Endothelial cell (in vitro differentiated cells): ENCODE measurements at places on chromosomes 7 and 10.

DNA sequence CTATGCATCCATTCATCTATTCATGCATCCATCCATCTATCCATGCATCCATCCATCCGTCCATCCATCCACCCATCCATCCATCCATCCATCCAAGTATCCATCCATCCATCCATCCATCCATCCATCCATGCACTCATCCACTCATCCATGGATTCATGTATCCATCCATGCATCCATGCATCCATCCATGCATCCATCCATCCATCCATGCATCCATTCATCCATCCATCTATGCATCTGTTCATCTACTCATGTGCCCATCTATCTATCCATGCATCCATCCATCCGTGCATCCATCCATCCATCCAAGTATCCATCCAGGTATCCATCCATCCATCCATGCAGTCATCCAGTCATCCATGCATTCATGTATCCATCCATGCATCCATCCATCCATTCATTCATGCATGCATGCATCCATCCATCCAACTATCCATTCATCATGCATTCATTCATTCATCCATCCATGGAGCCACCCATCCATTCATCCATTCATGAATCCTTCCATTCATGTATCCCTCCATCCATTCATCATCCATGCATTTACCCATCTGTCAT lies 132.0 kb downstream of the DYNC2I1 start:
- DNase-seq, result no peak

- no peak for DNase-seq
These were observed 577.8 kb downstream of the ETV1 start for GRCh38 chr7:13411636-13412035.

DNA sequence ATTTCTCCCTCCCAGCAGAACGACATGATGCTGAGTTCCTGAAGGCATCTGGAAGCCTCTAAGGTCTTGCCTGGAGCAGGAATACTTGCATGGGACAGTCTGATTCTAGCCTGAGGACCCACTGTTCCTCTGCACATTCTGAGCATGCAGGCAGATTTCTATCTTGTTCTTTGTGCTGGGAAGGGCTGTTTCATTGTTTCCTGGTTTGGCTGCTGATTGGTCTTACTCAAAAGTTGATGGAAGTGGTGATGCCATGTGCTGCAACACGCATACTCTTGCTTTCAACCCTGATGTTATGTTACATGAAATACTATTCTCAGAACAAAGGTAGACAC lies 307.0 kb downstream of the GATA3 start:
- DNase-seq, result no peak

DNA sequence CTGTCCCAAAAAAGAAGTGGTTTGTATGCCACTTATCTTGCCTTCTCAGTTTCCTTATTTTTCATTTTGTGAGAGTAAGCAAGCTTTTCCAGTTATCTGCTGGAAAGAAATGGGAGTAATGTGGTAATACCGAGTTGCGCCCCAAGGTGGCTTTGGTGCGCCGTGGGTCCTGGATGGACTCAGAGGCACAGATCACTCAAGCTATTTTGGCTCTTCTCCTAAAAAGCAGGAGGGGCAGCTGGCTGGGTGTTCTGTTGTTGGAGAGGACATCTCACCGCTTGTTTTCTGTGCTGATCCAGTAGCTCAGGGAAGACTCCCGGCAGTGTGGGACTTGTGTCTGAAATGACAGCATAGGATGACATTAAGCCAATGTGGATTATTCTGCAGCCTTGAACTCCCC lies 16.4 kb downstream of the PRKRIP1 start:
- DNase-seq, result no peak

DNA sequence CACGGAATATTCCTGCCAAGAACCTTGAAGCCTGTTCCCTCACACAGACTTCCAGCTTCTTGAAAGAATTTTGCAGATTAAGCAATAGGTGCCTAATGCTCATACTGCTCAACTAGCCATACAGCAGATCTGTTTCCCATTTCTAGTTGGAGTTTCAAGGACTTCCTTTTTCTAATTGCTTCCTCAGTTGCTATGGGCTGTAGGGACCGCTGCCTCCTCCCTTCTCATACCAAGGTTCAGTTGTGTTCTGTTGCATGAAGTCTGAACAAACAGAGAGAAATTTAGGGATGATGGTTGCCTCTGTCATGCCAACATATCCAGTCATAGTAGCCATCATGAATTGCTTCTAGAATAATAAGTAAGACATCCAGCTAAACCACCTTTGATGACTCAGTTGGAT lies 6.8 kb downstream of the ITGA8 start:
- no peak for DNase-seq
